ENCODE measurements at places on chromosomes 2 and 18. TPM values are rescaled to one million over a fixed set of nuclear protein-coding genes. Genes with fewer than 3 reads are reported as not detected.

DNA sequence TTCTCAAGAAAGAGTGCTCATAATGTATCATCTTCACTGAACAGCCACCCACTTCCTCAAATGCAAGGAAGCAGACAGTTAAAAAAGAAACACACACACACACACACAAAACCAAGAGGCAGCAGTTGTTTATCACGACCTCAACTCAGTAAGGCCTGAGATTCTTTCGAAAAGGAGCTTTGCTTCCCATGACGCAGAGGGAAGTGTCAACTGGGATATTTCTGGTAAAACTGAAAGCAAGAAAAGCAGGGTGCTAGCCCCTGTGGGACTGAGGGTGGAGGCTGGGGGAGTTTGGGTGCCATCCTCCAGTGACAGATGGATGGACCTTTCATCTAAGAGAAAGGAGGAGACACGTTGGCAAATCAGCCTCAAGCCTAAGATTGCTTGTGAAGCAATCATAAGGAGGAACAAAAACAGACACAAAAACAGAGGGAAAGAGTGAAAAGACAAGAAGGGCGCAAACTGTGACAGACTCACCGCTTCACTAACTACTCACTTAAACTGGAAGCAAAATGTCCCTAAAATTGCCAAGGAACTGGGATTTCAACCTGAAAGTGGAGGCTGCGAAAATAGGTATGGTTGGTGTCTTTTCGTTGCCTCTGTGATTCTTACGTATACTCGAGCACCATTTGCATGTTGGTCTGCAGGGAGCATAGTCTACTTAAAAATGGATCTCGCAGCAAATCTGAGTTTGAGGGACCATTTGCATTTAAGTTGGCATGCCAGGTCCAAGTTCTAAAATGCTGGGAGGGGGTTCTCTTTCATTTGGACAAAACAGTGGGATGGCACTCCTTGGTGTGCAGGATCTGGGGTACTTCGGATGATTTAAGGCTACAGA, at the start of gene ARHGAP25:
ARHGAP25 (plus strand) TSS at position 124 of the 838 bp plus-strand sequence; CDS start at position 513, 389 bp downstream.
- DNase-seq = no peak

DNA sequence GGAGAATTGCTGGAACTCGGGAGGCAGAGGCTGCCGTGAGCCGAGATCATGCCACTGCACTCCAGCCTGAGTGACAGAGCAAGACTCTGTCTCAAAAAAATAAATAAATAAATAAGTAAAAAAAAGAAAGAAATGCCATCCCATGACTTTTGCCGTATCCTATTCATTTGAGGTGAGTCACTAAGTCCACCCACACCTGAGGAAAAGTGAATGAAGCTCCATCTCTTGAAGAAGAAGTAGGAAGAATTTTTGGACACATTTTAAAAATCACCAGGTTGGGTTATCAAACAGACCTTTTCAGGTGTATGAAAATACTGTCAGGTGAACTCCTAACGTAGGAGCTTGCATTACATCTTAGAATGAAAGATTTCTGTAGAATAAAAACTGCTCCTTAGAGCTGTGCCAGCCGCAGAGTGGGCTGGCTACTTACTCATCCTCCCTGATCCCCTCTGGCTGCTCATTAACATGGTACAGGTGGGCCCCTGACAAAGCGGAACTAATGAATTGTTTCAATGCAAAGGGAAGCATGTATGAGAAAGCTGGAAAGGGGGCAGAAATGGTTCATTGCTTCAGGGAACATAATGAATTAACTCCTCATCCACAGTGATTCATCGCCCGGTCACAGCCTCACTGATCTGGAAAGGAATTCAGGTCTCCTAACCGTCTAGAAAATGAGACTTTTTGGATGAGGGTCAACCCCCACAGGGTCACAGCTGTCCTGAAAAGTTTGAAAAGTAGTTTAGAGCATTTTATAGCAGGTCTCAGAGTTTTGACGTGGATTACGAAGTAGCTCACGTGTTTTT, 191.4 kb downstream of the SPP2 start:
- peak; percentile 77 for DNase-seq

- DNase-seq = no peak
Measured at GRCh38 chr2:172937884-172938712, 137.5 kb upstream of the MAP3K20 start.

- DNase-seq = no peak
Measured at GRCh38 chr2:146776596-146776995, 1068.2 kb upstream of the ACVR2A start.

DNA sequence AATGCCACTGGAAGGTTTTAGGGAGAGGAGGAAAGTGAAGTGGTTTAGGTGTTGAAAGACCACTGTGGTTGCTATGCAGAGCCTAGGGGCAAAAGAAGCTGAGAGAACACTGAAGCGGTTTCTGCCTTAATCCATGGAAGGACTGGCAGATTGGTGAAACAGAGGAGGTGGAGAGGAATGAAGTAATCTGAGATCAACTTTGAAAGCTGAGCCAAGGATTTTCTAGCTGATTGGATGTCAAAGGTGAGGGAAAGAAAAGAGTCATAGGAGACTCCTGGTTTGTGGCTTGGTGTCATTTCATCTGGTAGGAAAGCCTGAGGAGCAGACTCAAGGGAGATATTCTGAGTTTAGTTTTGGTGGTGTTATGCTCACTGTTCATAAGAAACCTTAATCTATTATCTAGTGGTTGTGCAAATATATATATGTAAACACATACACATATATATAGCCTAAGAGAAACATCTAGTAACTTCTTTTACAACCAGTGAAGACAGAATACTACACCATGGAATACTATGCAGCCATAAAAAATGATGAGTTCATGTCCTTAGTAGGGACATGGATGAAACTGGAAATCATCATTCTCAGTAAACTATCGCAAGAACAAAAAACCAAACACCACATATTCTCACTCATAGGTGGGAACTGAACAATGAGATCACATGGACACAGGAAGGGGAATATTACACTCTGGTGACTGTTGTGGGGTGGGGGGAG, 134.1 kb upstream of the CREB1 start:
- DNase-seq = no peak

DNA sequence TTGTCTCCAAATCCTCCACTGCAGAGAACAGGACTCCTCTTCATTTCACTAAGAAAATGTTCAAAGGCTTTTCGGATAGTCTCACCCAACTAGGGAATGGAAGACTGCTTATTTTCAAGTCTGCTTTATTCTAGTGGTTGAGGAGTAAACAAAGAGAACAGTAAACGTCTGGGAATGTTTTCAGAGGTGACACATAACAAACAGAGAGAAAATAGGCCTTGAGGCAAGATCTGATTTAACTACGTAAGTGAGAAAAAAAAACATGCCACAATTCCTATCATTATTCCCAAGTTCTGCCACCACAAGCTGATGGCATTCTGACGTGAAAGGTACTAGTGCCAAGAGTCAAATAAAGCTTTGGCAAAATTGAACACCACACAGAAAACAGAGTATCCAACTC, 16.7 kb upstream of the WIPF1 start:
- DNase-seq = peak; percentile 67

GRCh38 chr2:222481941-222482340, 57.6 kb downstream of the SGPP2 start:
- no peak for DNase-seq

DNA sequence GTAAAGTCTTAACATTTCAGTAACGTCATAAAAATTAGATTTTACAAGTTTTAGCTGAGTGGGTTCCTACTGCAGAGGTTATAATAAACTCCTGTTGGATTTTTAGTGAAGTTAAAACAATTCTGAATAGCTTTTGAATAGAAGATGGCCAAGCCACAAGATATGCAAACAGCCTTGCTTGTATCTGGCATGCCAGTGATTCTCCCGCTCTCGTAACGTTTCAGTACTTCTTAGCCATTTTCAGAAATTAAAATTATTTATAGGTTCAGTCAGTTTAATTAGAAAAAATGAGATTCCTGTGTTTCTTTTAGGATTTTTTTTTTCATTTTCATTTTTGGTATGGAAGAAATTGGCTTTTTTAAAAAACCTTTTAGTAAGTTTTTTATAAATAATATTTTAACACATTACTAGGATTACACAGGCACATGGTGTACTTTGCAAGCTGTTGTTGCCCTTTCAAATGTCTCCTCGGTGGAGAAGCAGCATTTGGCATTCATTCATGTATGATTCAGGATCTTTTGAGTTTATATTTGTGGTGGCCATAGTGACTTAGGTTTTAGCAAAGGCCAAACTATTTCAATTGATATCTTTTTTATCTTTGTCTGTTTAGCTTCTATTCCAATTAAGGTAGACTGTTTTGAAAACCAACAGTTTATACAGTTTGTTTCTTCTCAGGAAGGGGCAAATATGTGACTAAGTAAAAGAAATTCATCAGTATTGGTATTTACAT, 30.6 kb upstream of the RND3 start:
- no peak for DNase-seq

GRCh38 chr18:56853961-56854360, 202.8 kb downstream of the WDR7 start:
- DNase-seq = no peak

DNA sequence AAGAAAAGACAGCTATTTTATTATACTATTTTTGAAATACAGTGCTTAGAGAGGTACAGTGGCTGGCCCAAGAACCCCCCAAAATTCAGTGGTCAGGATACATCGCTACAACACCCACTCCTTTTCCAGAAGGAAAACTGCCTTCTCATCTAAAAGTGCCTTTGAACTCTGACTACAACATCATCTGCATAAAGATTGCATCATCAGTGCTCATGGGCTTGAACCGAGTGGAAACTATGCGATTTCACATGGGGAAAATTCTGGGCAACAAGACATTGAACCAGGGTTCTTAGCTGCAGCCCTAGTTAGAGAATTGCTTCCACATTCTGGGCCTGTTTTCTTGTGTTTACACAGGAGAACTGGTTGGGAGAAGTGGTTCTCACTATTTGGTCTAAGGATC, 294.6 kb upstream of the SLC14A2 start:
- DNase-seq = no peak

DNA sequence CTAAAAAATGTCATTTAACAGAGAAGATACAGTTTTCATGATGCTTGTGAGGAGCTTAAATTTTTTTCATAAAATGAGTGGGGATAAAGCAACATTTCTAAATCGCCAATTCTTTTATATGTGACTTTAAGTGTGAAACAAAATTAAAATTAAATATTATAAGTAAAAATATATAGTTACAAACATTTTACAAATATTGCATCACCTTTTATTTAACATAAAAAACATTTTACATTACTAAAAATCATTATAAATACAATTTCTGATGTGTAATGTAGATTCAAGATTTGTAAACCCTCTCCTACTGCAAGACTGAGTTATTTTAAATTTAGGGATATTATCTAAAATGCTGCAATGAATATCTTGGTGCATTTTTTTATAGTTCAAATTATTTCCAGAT, 44.4 kb upstream of the GATA6 start:
- no peak for DNase-seq

DNA sequence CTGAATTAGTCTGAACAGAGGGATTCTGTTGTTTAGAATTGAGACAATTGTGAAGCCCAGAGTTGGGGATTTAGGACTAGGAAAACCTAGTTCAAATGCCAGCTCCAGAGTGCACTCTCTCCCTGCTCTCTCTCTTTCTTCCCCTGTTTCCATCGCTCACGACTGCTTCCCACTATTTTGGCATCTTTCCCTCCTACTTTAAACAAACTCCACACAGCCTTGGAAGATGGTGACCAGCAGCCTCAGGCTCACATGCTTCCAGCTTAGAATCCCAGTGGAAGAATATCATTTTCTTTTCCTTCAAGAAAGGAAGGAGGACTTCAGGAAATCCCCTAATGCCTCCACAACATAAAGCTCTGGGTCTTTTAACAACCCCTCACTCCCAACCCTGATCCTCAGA, 6.1 kb upstream of the DNMT3A start:
- no peak for DNase-seq

GRCh38 chr2:3037196-3038194, 340.1 kb downstream of the EIPR1 start:
- DNase-seq = no peak

DNA sequence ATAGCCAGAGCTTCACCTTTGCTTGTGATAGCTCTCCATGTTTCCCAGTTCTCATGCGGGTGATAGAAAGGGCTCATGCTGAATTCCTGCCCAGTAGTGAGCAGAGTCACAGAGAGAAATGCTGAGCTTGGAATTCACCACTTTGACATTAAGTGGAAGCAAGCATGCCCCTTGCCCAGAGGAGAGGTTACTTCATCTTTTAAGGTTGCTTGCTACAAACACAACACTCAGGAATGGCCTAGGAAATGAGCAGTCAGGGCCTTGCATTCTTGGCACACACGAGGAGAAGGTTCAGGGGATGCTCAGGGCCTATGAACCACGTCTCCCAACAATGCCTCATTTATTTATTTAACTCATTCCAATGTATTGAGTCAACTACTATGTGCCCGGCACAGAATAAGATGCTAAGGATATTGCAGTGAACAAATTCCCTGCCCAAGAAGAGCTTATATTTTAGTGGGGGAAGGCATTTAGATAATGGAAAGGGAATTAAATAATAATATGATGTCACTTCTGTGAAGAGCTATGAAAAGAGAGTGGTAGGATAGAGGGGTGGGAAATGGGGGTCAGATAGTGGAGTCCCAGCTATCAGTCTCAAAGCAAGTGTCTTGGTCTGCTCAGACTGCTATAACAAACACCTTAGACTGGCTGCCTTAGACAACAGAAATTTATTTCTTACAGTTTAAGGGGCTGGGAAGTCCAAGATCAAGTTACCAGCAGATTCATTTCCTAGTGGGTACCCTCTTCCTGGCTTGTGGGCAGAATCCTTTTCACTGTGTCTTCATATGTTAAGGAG, 42.1 kb downstream of the DDX18 start:
- DNase-seq = peak; percentile 95

DNA sequence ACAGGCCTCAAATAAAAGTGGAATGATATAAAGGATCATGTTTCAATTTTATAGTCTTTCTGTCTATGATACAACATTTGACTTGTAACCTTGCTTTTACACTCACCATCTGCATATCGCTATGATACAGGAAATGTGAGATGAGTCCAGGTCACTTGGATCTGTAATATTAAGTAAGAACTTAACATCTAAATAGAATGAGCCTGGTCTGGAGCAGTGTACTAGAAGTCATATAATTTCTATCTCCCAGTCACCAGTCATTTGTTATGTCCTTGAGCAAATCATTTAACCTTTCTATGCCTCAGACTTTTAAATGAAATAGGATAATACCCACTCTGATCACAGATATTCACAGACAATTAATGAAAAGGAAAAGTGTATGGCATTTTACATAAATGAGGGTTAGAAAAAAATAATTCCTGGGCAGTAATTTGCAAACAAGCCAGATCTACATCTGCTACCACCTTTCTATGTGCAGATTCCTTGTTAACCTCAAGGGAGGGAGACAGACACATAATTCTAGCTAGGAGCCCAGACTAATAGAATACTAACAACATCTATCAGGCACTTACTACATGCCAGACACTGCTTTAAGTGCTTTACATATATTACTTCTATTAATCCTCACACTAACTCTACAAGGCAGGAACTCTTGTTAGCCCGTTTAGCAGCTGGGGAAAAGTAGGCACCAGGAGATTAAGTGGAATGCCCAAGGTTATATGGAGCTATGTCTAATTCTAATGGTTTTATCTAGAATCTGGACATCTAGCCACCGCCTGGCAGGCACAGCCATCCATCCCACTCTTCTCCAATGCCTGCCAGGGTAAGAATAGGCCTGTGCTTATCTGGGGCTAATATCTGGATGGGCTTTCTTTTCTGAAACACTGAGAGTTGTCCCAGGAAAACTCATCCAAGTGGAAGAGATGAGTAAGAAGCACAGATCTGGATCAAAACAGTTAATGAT, 313.6 kb upstream of the CDH20 start:
- no peak for DNase-seq

The FLACC1 gene
- total RNA-seq = 1.5 TPM

The INHA gene
- 0.29 TPM for total RNA-seq

The ALPG gene
- not detected for total RNA-seq

The GALNT3 gene
- total RNA-seq = 11.2 TPM

The ACMSD gene
- not detected for total RNA-seq

The CRYGA gene
- not detected for total RNA-seq

The TUBB8B gene
- not detected for total RNA-seq

The MFSD2B gene
- 0.36 TPM for total RNA-seq

The NOSTRIN gene
- total RNA-seq = 1.4 TPM

All from osteoblast (primary cell).